ENCODE measurements at places on chromosomes 7 and 10. TPM values are rescaled to one million over a fixed set of nuclear protein-coding genes. Genes with fewer than 3 reads are reported as not detected.
A peak's percentile ranks its signal among the peaks of the same experiment; 100 is the strongest.

- no peak for DNase-seq
Measured at GRCh38 chr7:120547605-120548004, 274.6 kb downstream of the KCND2 start.

The SPDYE6 gene
- total RNA-seq: not detected

The BAG3 gene
- 114 TPM for total RNA-seq

DNA sequence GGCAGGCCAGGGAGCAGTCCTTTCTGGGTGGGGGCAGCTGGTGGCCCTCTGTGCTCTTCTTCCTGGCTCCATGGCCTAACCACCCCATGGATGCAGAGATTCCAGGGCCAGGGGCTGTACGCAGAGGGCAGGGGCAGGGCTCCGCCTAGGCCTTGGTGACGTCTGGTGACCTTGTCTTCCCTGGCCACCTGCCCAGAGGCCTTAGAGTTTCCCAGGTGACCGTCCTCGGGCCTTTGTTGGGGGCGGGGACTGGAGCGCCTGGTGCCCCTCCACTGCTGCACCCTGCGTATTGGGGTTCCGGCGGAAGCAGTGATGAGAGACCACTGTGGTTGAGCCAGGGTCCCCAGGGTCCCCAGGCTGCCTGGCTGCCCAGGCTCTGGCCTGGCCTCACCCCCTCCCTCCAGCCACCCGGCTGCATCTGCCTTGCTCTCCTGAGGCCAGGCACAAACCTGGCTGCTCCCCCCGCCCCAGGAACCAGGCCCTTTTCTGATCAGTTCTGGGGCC lies 10.3 kb downstream of the PWWP2B start:
- peak; percentile 29 for DNase-seq

The UPK3BL2 gene
- 2.9 TPM for total RNA-seq
